ENCODE measurements at places on chromosomes 7 and 10. TPM values are rescaled to one million over a fixed set of nuclear protein-coding genes. Genes with fewer than 3 reads are reported as not detected.

The ADAMTS14 gene
- total RNA-seq = not detected

The ZFAND2A gene
- total RNA-seq = 73.6 TPM

The FAM20C gene
- 2.8 TPM for total RNA-seq

GRCh38 chr10:360653-361052 lies 225.4 kb downstream of the ZMYND11 start:
- H3K36me3 ChIP-seq = peaks cover 5% of the 10 kb centered on the region
- no peak for DNase-seq
- H3K27me3 ChIP-seq = no peaks in the 10 kb centered on the region
- H3K4me1 ChIP-seq = peaks cover 5% of the 10 kb centered on the region

The LRRC61 gene
- 6.4 TPM for total RNA-seq

DNA sequence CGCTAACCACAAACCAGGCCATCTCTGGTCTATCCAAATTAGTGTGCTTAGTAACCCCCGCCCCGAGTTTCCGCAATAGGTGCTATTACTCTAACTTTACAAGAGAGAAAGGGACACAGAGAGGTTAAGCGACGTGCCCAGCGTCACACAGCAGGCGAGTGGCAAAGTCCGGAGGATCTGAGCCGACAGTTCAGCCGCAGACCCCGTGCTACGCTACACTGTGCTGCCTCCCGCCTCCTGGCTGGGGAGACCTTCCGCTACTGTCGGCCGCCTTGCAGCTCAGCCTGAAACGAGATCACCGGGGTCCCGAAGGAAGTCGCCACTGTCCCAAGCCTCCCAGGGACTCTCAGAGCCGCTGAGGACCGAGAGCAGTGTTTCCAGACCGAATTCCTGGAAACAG lies 799 bp downstream of the INTS1 start:
- peaks cover 26% of the 10 kb centered on the region for H3K4me1 ChIP-seq
- peaks cover 2% of the 10 kb centered on the region for H3K36me3 ChIP-seq
- peak overlapping the region; percentile 79 for H3K27ac ChIP-seq
- H3K4me3 ChIP-seq = peak overlapping the region; percentile 89

The CACNA2D1 gene
- not detected for total RNA-seq
